Lung (tissue), 17 donors: ENCODE measurements at places on chromosomes 11 and 22. TPM values are rescaled to one million over a fixed set of nuclear protein-coding genes. Genes with fewer than 3 reads are reported as not detected.

The ARFGAP3 gene
- 42.0 TPM for total RNA-seq

The ZNF70 gene
- total RNA-seq, result 5.8 TPM

The PLA2G3 gene
- total RNA-seq, result 0.85 TPM

The TST gene
- total RNA-seq, result 30.2 TPM

The SAA4 gene
- 3.8 TPM for total RNA-seq

The MS4A4A gene
- 50.0 TPM for total RNA-seq

The LAYN gene
- total RNA-seq, result 13.4 TPM

The C22orf31 gene
- total RNA-seq, result not detected
